Common myeloid progenitor, CD34-positive (primary cell): ENCODE measurements at places on chromosomes 1 and 21.

- DNase-seq: no peak
Measured at GRCh38 chr21:33810766-33811165, 104.8 kb downstream of the ATP5PO start.

DNA sequence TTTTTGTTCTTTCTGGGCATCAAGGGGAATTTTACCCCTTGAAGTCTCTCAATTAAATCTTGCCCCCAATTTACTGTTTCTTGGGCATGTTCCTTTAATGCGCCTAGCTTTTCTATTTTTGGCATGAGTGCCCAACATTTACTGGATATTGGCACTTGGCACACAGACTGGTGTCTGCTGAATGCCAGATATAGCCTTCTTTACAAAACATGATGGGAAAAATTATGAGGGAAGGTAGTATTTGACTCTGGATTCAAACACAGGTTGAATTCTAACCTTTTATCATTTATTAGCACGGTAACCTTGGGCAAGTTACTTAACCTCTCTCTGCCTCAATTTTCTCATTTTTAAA is 88.3 kb upstream of the GPR52 start:
- no peak for DNase-seq

- no peak for DNase-seq
Measured at GRCh38 chr1:47940779-47941178, 56.4 kb downstream of the TRABD2B start.

GRCh38 chr1:153609585-153609907 is 3.4 kb downstream of the S100A16 start:
- DNase-seq: no peak

GRCh38 chr1:147241934-147242448 is 493 bp upstream of the CHD1L start:
- DNase-seq: peak; percentile 82
